ENCODE measurements at places on chromosomes 5 and 9. TPM values are rescaled to one million over a fixed set of nuclear protein-coding genes. Genes with fewer than 3 reads are reported as not detected.

DNA sequence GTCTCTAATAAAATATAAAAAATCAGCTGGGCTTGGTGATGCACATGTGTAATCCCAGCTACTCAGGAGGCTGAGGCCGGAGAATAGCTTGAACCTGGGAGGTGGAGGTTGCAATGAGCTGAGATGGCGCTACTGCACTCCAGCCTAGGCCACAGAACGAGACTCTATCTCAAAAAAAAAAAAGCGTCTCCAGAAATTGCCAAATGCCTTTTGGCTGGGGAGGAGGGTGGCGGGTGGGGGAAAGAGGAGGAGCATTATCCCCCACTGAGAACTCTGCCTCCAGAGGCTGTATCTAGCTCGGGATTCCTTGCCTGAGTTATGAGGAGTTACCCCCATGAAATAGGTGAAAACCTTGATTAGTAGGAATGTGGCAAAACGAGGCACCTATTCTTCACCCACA is 4.8 kb downstream of the ROPN1L start:
- no peak for DNase-seq

PDLIM4 gene
- 1.8 TPM for polyA plus RNA-seq

- no peak for DNase-seq
Measured at GRCh38 chr9:119453490-119453911, 84.3 kb upstream of the BRINP1 start.

CYLC2 gene
- polyA plus RNA-seq, result not detected

All from psoas muscle (tissue), 8 donors.